ENCODE measurements at places on chromosomes 2 and 18. TPM values are rescaled to one million over a fixed set of nuclear protein-coding genes. Genes with fewer than 3 reads are reported as not detected.

Gene EVX2
- 4.6 TPM for total RNA-seq

Gene APOB
- total RNA-seq: 0.16 TPM

Gene C2orf66
- total RNA-seq: not detected

Gene INHBB
- total RNA-seq: 1.1 TPM

Gene TUBA3D
- total RNA-seq: not detected

Gene SP140
- total RNA-seq: 2.1 TPM

Gene CABYR
- total RNA-seq: 1.2 TPM

Gene PLCD4
- total RNA-seq: 42.4 TPM

Gene FAHD2B
- total RNA-seq: 11.6 TPM

Gene ANKRD29
- 3.0 TPM for total RNA-seq

Gene KCNE4
- total RNA-seq: 6.4 TPM

Gene NEU4
- total RNA-seq: 3.6 TPM

Gene CREG2
- not detected for total RNA-seq

Gene DNAH6
- 0.36 TPM for total RNA-seq

Gene PLB1
- 2.1 TPM for total RNA-seq

Gene ANKRD53
- 0.49 TPM for total RNA-seq

Gene YES1
- 105 TPM for total RNA-seq

Gene TP53I3
- total RNA-seq: 3.6 TPM

Gene CFC1
- not detected for total RNA-seq

Gene LYG2
- total RNA-seq: not detected

Measured in sigmoid colon (tissue), 7 donors.